Heart left ventricle (tissue), 16 donors: ENCODE measurements at places on chromosomes 4 and X.

DNA sequence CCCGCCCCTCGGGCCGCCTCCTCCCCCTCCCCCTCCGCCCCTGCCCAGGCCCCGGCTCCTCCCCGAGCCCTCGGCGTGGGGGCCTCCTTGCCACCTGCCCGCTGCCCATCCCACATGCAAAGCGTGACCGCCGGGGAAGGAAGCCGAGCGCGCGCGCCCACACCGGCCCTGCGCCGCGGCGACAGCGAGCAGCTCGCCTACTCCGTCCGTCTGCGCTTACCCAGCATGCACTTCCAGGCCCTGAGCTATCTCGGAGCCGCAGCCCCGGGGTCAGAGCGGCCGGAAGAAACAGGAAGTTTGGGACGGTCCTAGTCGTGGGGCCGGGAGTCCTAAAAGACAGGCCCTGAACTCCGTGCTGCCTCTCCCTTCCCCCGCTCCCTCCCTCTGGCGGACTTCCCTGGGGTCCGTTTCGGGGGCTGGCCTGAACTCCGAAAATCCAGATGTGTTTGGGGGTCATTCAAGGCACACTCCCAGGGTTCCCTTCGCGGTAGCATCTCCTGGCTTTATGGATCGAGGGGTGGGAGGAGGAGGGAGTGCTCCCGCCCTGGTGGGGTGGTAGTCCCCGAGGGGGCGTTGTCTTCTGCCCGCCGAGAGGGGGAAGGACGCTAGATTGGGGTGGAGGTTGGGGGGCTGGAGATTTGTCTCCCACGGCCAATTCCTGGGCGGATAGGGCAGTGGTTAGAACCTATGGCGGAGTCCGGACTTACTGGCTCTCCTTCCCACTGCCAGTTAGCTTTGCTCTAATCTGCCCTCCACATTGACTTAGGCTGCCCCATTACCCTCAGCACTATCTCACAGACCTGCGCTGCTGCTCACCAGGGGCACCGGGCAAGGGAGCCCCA, 25.0 kb upstream of the BCORL1 start:
- peaks cover 17% of the 10 kb centered on the region for H3K4me1 ChIP-seq
- H3K36me3 ChIP-seq = no peaks in the 10 kb centered on the region
- peak overlapping the region; percentile 48 for H3K27ac ChIP-seq
- H3K27me3 ChIP-seq = no peaks in the 10 kb centered on the region
- peak overlapping the region; percentile 51 for H3K4me3 ChIP-seq
- DNase-seq = peak; percentile 67

- no peaks in the 10 kb centered on the region for H3K36me3 ChIP-seq
- no peaks in the 10 kb centered on the region for H3K27me3 ChIP-seq
- no peaks in the 10 kb centered on the region for H3K4me1 ChIP-seq
- DNase-seq = no peak
Observed at GRCh38 chr4:63315651-63316050, 1093.6 kb downstream of the TECRL start.

DNA sequence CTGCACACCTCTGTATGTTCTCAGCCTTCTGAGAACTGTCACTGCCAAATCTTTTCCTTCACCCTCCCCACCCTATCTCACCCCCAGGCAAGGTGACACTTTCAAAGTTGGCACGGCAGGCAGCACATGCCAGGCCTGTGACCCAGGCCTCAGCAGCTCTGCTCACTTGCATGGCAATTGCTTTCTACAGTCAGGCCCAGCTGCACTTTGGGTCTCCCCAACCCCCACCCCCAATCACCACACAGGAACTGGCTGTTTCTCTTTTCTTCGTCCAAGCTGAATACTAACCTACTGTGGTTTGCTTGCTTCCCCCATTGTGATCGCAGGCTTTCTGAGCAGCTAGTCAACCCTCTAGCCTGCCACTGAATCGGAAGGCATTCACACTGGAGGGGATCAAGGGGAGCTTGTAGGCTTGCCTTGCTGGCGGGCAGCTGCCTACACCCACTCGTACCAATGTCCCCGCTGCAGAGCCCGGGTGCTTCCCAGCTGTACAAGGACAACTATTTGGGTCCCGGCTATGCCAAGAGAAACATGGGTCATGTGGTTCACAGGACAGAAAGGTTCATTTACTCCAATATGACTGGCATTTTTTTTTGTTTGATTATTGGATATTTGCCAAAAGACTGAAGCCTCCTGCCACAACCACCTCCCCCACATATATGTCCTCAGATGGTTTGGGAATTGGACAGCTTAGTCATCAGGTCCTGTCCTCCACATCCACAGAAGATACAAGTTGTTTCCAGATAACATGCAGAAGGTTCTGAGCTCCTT, 28.1 kb downstream of the SLC25A43 start:
- no peaks in the 10 kb centered on the region for H3K27me3 ChIP-seq
- no peaks in the 10 kb centered on the region for H3K36me3 ChIP-seq
- DNase-seq = no peak

- H3K27me3 ChIP-seq = no peaks in the 10 kb centered on the region
- H3K36me3 ChIP-seq = no peaks in the 10 kb centered on the region
- H3K4me1 ChIP-seq = no peaks in the 10 kb centered on the region
- H3K4me3 ChIP-seq = no peak overlapping the region
Observed at GRCh38 chr4:129917651-129918050, 821.7 kb downstream of the C4orf33 start.

- no peaks in the 10 kb centered on the region for H3K4me1 ChIP-seq
- no peak overlapping the region for H3K27ac ChIP-seq
- H3K36me3 ChIP-seq = no peaks in the 10 kb centered on the region
- no peak overlapping the region for H3K4me3 ChIP-seq
- no peaks in the 10 kb centered on the region for H3K27me3 ChIP-seq
Observed at GRCh38 chrX:980587-981235, 231.7 kb downstream of the CRLF2 start.

DNA sequence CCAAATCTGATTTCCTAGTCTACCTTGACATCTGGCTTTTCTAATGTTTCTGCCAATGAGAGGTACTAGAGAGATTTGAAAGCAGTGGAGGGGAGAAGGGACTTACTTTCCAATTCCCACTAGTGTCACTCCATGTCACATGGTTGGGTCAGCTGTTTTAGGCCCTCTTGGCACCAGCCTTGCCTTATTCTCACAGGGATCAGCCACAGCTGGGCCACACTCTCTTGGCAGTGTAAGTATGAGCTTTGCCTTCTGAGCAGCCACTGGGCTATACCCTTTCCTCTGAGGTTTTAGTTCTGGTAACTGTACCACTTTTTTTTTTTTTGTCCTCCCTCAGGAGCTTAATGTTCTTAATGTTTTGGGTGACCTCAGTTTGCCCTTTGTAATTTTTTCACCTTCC, 10.2 kb upstream of the ADH1C start:
- DNase-seq = peak; percentile 35
- H3K4me3 ChIP-seq = no peak overlapping the region
- H3K27ac ChIP-seq = peak overlapping the region; percentile 49
- H3K27me3 ChIP-seq = no peaks in the 10 kb centered on the region

DNA sequence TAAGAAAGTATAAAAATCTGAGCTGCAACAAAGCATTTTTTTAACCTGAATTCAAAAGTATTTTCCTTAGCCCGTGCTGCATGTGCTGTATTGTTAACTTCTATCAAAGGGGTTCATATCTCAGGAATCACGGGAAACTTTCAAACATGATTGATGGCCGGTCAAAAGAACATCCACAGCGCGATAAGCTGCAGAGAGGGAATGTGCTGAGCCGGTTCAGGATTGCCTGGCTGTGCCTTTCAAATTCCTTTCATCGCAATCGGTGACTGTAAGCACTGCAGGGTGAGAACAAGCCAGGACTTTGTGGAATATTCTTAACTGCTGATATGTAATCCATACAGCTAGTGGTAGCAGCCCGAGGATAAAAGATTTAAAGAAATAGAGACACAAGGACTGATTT, 210.9 kb upstream of the NOCT start:
- H3K27me3 ChIP-seq = peaks cover 4% of the 10 kb centered on the region
- no peaks in the 10 kb centered on the region for H3K36me3 ChIP-seq
- no peak overlapping the region for H3K27ac ChIP-seq
- H3K4me1 ChIP-seq = peaks cover 5% of the 10 kb centered on the region
- no peak for DNase-seq

- no peak overlapping the region for H3K4me3 ChIP-seq
- no peaks in the 10 kb centered on the region for H3K36me3 ChIP-seq
- H3K27me3 ChIP-seq = no peaks in the 10 kb centered on the region
- H3K27ac ChIP-seq = no peak overlapping the region
- no peak for DNase-seq
- H3K4me1 ChIP-seq = no peaks in the 10 kb centered on the region
Observed at GRCh38 chr4:53040851-53041250, 178.7 kb downstream of the RASL11B start.

- H3K27ac ChIP-seq = no peak overlapping the region
- H3K4me3 ChIP-seq = no peak overlapping the region
- no peak for DNase-seq
Observed at GRCh38 chr4:78426972-78427371, 124.6 kb upstream of the ANXA3 start.

DNA sequence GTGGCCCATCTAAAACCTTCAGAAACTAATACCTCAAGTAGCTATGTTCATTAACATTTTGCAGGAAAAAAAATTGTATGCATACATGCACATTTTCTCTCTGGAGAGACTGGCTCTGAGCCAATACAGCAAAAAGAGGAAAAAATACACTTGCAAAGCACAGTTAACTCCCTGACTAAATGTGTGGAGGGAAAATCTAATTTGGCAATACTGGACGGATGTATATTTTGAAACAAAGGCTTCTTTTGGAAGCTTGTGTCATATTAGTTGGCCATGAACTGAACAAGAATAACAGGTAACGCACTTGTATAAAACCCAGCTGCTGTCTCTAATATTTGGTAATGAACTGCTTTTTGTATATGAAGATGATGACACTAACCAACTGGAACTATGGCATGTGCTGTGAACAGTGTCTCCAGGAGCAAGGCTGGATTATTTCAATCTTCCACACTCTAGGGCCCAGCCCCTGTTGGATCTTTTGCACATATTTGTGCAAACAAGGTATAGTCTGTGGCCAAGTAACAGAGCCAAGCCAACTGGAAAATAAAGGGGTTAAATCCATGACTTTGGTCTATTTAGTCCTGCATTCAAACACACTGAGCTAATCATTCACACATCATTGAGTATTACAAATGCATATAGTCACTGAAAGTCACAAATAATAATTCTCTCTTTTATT, 67.9 kb upstream of the NRK start:
- no peaks in the 10 kb centered on the region for H3K36me3 ChIP-seq
- no peak overlapping the region for H3K27ac ChIP-seq
- H3K27me3 ChIP-seq = no peaks in the 10 kb centered on the region
- no peak overlapping the region for H3K4me3 ChIP-seq
- no peaks in the 10 kb centered on the region for H3K4me1 ChIP-seq

GRCh38 chr4:109231331-109231730, 71.1 kb downstream of the COL25A1 start:
- H3K27ac ChIP-seq = no peak overlapping the region
- no peaks in the 10 kb centered on the region for H3K4me1 ChIP-seq
- no peaks in the 10 kb centered on the region for H3K36me3 ChIP-seq
